ENCODE measurements at places on chromosomes 4 and X.

- no peak for DNase-seq
These were observed 144.0 kb upstream of the ZXDB start for GRCh38 chrX:57447856-57448255.

GRCh38 chr4:81754169-81754568, 282.5 kb upstream of the RASGEF1B start:
- no peak for DNase-seq

GRCh38 chr4:6449746-6450369, 22.6 kb downstream of the PPP2R2C start:
- no peak for DNase-seq

GRCh38 chrX:150253959-150254620, 109.0 kb upstream of the MAMLD1 start:
- DNase-seq, result no peak

- DNase-seq, result no peak
These were observed 131.4 kb downstream of the UCHL1 start for GRCh38 chr4:41388080-41388479.

DNA sequence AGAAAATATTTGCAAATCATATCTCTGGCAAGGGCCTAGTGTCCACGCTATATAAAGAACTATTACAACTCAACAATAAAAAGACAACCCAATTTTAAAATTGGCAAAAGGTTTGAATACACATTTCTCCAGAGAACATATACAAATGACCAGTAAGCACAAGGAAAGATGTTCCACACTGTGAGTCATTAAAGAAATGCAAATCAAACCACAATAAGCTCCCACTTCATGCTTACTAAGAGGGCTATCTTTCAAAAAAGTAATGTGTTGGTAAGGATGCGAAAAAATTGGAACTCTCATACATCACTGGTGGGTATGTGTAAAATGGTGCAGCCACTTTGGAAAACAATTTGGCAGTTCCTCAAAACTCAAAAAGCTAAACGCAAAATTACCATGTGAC, 884.0 kb upstream of the INTU start:
- no peak for DNase-seq

- DNase-seq, result no peak
These were observed 567.0 kb upstream of the GNPDA2 start for GRCh38 chr4:45293335-45293734.

DNA sequence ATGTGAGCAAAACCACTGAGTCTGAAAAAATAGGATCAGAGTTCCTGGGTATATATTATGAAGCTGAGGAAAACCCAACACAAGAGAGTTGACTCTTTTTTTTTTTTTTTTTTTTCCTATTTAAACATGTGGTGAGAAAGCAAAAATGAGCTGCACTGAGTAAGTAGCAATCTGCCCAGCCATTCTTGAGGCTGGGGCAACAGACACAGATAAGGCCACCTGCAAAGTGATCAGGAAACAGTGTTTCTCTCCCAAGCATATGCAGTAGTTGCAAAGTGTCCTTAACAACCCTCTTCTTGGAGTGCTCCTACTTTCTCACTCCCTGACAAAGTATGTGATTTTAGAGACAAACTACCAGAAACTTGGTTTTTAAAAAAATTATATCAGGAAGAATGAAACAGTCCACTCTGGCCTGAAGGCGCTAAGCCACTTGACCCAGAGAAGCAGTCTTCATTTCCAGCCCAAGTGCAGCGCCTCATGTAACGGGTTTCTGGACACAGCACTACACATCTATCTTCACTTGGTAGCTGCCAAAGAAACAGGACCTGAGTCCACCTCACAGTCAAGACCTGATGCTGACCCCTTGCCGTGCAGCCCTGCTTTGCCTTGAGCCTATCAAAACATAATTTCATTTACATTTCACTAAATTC, 124.6 kb upstream of the MAP3K15 start:
- no peak for DNase-seq
